ENCODE measurements at places on chromosomes 2 and 18.

DNA sequence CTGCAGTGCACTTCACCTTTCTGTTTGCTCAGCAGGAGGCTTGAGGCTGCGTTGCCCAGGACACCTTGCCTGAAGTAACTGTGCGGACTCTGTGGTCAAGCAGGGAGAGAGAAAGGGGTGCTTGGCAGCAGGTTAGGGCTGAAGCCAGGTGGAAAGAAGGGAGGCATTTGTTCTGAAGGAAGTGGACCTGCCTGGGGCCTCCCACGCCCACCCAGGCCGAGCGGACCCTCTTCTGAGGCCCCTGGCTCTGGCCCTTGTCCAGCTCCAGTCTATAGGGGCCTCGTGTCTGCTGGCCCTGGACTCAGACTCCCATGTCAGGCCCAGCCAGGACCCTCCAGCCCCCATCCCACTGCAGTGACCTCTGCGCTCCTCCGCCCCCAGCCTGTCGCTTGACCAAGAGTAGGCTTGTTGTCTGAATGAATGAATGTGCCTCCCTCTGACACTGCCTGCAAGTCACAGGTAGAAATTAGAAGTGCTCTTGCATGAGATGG, 2.5 kb downstream of the SNED1 start:
- no peak for DNase-seq

DNA sequence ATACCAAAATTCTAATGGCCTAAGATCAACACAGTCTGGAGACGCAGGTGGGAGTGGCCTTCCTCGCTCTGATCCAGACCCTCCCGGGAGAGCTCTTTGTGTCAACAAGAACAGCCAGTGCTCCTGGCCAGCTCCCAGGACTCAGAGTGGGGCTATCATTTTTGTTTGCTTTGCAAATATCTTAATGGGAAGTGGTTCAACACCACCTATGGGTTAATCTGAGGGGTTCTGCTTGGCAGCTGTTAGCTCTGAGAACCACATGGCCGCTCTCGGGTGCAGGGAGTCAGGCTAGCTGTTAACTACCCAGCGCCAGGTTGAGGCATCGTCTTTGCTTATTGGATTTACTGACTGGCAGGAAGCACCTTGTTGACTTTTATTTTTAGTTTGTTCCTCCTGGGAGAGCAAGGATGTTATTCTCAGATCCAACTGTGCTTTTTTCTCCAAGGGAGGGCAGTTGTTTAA, 184.8 kb upstream of the SP5 start:
- DNase-seq, result no peak

DNA sequence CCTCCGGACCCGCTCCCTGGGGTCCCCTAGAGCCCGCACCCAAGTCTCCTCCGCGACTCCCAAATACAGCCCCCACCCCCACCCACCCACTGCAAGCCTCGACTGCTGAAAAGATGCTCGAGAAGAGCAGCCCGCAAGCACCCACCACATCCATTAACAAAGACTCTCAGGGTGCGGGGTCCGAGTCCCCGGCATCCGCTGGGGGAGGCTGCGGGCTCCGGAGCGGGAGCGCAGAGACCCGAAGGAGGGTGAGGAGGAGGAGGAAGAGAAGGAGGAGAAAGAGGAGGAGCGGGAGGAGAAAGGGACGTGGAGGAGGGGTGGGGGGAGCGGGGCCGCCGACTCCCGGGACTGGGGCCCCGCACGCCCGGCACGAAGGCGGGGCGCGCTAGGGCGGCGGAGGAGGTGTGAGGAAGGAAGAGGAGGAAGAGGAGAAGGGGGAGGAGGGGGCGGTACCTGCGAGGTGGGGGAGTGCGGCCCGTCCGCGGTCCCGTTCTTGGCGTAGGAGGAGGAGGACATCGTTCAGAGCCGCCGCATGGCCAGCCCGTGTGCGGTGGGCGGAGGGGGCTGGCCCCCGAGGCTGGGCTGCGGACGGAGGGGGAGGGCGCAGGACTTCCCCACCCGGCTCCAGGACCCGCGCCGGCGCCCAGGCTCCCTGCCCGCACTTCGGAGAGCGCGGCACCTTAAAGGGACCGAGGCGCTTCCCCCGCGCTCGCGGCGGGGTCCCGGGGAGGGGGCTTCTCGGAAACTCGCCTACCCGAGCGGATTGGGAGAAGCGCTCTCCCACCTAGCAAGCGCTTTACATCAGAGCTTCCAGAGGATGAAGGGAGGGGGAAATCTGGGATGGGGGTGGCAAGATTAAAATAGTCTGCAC, at the start of gene CACNB4:
CACNB4 (minus strand) TSS at position 549 of the 871 bp plus-strand sequence.
- peak; percentile 7 for DNase-seq

DNA sequence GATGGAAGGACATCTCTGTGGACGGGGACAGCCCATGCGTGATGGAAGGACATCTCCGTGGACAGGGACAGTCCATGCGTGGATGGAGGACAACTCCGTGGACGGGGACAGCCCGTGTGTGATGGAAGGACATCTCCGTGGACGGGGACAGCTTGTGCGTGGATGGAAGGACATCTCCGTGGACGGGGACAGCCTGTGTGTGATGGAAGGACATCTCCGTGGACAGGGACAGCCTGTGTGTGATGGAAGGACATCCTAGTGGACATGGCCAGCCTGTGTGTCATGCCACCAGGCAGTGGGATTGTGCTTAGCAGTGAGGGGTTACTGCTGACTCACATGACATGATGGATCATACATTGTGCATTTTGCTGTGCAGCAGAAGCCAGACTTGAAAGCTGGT, 30.0 kb upstream of the NFATC1 start:
- no peak for DNase-seq

- no peak for DNase-seq
Observed at GRCh38 chr2:158112992-158113391, 11.3 kb downstream of the UPP2 start.

- DNase-seq, result no peak
Observed at GRCh38 chr18:1078301-1078700, 173.6 kb downstream of the ADCYAP1 start.

DNA sequence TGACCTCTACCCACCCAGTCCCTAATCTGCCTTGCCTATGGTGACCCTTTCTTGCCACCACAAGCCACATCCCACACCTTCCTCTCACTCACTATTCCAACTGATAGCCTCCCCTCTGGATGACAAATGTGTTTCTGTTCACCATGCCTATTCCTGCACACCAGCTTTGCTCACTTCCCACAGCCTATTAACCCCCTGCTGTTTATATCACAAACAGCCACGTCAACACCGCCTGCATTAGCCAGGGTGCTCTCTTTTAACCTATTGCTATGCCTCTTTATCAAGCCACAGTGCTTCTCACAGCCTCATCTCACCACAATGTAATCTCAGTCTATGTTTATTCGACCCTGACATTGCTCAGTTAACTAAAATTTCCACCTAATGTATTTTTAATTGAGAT, 271.8 kb downstream of the SUCLG1 start:
- DNase-seq, result no peak

DNA sequence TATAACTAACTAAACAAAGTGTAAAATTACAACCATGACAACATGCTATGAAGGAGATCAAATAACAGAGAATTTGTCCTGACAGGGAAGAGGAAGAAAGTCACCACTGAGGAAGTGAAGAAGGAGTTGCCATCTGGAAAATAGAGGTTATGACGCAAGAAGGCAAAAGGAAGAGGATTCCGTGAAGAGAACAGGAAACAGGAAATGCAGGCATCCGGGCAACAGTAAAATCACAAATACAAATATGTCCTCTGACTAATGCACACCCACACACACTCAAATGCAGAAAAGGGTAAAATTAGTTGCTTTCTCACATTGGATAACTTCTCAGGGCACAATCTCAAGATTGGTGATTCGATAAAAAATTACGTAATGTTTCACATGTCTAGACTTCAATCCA, 278.4 kb downstream of the TMX3 start:
- no peak for DNase-seq

- no peak for DNase-seq
Observed at GRCh38 chr18:10157706-10158105, 243.9 kb downstream of the VAPA start.

- DNase-seq, result no peak
Observed at GRCh38 chr2:236538242-236538641, 31.4 kb upstream of the ACKR3 start.

- DNase-seq, result no peak
Observed at GRCh38 chr2:170843656-170844055, 27.0 kb downstream of the GAD1 start.

DNA sequence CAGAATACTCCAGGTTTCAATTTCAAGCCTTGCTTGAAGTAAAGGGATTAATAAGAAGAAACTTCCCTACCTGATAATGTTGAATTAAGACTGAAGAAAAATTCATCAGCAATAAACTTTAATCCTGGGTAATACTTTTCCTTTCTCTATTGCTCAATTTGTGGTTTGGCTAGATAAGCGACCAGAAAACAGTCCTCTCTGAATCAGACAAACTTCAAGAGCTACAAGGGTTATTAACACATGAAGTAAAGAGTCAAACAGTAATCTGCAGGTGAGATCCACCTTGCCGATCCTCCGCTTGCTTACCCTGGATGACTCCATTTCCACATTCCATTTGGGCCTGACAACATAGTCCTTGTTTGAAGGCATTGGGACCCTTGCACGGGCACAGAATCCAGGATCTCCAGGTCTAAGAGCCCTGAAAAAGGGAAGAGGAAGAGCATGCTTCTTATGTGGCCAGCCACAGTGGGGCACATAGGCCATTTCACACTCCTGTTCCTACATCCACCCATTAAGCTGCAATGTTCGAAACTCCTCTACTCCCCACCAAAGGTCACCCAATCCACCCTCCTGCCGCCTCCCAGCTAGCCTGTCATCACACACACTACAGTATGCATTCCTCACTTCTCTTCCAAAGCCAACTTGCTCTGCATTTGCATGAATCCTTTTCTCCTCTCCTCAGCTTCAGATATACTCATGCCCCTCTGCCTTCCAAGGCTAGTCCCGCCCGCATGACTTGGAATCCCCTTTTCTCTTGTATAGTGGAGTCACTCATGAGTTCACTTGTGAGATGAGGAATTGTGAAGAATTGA, 39.8 kb downstream of the IWS1 start:
- no peak for DNase-seq

DNA sequence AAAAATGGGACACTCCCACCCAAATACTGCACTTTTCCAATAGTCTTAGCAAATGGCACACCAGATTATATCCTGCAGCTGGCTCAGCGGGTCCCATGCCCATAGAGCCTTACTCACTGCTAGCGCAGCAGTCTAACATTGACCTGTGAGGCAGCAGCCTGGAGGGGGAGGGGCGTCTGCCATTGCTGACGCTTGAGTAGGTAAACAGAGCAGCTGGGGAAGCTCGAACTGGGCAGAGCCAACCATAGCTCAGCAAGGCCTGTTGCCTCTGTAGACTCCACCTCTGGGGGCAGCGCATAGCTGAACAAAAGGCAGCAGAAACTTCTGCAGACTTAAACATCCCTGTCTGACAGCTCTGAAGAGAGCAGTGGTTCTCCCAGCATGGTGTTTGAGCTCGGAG, 110.4 kb downstream of the CTIF start:
- no peak for DNase-seq

GRCh38 chr18:25345081-25345866, 6.7 kb downstream of the ZNF521 start:
- DNase-seq, result no peak

- DNase-seq, result no peak
Observed at GRCh38 chr2:39228413-39229209, 15.2 kb downstream of the CDKL4 start.

DNA sequence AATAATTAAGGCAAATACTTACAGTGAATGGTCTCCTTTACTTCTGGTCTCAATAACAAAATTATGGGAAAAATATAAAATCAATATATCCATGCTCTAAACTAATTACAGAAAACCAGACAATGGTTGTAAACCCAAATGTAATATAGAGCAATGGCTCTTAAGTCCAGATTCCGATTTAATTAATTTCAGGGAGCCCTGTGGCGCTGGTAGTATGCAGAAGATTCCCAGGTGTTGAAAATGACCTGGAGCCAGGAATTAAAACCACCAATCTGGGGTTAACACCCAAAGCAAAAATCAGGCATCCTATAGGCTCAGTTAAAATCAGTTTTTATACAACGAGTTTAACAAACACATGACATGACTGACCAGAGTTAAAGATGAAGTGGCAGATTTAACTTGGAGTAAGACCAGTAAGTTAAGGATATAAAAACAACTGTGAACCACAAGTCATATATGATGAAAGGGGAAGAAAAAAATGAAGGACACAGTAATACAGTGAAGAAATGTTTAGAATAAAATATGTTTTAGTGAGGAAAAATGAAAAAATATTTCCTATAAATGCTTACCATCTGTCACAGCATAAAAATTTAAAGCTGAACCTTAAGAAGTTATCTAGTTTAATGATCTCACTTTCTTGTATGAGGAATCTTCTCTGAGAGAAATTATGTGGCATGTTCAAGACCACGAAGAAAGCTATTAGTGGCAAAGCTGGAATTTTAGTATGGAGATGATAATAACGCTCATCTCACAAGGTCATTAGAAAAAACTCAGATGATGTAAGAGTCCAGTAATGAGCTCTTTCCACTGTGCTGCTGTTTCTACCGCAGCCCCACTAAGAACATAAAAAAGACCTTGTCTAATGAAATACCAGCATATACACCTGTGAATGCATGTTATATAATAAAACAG, 45.8 kb upstream of the FLACC1 start:
- no peak for DNase-seq

DNA sequence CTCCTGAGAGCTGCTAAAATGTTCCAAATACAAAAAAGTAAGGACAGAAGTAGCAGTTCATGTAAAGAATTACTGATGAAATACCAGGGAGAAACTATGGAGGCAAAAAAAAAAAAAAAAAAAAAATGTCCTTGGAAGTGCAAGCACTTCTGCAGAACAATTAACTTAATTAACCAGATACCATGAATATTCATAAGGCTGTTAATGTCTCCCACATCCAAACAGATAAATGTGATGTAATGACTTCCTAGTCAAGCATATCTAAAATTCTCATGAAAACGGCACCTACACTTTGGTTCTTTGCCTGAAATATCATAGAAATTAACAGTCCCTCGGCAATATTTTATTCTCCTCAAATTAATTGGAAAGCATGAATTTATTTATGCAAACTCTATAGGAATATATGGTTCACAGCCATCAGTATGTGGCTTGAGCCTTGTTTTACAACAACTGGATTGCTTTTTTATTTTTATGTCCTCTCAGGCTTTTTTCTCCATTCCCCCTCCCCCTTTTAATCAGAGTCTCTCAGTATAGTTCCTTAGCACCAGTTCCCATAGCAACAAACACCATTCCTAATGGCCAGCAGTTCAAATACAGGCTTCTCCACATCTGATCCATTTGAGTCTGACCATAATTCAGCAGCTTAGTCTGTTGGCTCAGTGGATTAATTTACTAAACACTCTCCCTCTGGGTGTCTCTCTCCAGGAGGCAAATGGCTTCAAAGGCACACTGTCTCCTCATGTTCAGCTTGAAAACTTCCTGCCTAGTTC, 97.1 kb downstream of the ITGA4 start:
- no peak for DNase-seq
